Activated T-cell treated with anti-CD3 and anti-CD28 coated beads for 48 hours (primary cell): ENCODE measurements at places on chromosomes 2 and 18.

DNA sequence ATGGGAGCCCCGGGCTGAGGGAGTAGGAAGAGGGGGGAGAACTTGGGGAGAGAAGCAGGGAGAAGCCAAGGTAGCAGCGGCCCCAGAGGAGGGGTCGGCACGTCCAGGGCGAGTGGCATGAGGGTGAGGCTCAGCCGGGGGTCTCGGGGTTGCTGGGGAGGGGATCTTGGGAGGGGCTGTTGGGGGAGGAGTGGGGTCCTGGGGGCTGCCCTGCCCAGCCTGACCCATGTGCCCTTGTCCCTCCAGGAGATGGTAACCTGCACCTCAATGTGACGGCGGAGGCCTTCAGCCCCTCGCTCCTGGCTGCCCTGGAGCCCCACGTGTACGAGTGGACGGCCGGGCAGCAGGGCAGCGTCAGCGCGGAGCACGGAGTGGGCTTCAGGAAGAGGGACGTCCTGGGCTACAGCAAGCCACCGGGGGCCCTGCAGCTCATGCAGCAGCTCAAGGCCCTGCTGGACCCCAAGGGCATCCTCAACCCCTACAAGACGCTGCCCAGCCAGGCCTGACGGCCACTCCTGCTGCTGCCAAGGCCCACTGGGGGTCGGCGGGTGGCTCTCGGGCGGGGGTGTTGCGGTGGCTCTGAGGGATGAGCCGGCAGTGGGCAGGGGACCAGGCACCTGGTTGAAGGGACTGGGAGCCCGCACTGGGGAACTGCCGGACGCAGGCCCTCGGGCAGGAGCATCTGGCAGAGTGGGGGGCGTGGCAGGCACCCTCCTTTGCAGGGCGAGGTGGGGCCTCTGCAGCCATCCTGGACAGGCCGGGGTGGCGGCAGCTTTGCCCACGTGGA lies 9.0 kb upstream of the GAL3ST2 start:
- DNase-seq, result no peak

- no peak for DNase-seq
Measured at GRCh38 chr2:226164512-226164911, 635.1 kb downstream of the IRS1 start.

DNA sequence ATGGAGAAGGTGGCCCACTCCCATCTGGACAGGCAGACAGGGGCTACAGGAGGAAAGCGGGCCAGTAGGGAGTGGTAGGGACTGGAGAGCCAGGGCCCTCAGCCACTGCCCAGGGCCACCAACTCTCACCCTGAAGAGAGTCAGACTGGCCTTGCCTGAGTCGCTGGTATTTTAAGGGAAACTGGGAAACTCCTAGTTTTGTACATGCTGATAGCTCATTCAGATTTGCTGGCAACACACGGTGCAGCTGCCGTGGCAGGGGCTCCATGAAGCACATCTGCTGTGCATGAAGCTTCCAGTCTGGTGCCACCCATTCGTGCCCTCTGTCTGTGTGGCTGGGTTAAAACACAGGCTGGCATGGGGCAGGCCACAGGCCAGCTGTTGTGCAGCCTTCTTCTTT lies 137.3 kb upstream of the GLI2 start:
- no peak for DNase-seq

DNA sequence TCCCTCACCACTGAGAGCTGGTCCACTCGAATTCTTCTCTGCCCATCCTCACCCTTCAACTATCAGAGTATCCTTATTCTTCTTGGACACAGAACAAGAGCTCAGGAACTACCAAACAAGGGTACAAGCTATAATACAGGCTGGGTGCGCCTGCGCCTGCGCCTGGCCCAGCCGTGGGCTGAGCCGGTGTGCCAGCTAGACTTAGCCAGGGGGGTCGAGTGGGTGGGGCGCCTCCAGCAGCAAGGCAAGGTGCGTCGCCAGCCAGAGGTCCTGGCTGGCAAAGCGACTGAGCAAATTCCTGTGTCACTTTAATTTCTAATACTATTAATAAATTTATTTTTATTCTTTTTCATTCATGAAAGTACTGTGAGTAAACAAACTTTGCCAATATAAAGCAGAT lies 1072.6 kb upstream of the PIK3C3 start:
- DNase-seq, result no peak

GRCh38 chr2:238739668-238740067 lies 108.2 kb upstream of the TWIST2 start:
- DNase-seq, result no peak

- no peak for DNase-seq
Measured at GRCh38 chr2:51071191-51071590, 39.3 kb upstream of the NRXN1 start.

- no peak for DNase-seq
Measured at GRCh38 chr2:10397878-10398277, 50.2 kb downstream of the ODC1 start.

- no peak for DNase-seq
Measured at GRCh38 chr2:45394842-45395241, 216.2 kb downstream of the SRBD1 start.

GRCh38 chr2:224401641-224402342 lies at the start of gene FAM124B:
TSS of gene FAM124B (minus strand) at chr2:224402107. CDS start at chr2:224401768, 339 bp downstream.
- peak; percentile 15 for DNase-seq

- DNase-seq, result no peak
Measured at GRCh38 chr2:85734942-85735608, 18.7 kb upstream of the ATOH8 start.

DNA sequence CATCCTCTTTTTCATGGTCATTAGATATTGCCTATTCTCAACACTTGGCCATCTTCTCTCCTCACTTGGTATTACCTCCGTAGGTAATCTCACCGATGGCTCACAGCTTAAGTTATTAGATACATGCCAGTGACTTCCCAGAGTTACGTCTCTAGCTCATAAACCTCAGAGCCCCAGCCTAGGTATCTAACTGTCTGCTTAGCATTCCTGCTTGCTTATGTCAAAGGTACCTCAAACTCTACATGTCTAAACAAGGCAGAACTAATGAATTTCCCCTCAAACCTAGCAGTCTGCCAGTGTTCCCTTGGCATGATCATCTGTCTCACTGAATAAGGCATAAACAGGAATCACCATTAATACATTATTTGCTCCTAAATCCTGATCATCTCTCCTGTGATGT lies 27.7 kb upstream of the ZNF638 start:
- no peak for DNase-seq

DNA sequence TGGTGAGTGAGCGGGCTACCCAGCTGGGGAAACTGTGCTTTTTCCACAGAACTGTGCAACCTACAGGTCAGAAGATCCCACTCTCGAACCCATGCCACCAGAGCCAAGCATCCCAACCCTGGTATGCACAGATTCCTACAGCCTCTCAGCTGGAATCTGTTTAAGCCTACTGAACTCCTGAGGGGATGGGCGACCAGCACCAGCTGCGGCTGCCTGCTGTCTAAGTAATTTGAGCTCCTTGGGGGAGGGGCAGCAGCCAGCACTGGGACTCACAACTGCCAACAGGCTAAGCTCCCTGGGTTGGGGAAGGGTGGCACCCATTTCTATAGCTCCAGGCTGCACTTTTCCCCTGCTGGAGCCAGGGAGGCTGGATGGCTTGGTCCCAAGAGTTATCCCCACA lies 11.8 kb downstream of the CYP27C1 start:
- DNase-seq, result no peak

DNA sequence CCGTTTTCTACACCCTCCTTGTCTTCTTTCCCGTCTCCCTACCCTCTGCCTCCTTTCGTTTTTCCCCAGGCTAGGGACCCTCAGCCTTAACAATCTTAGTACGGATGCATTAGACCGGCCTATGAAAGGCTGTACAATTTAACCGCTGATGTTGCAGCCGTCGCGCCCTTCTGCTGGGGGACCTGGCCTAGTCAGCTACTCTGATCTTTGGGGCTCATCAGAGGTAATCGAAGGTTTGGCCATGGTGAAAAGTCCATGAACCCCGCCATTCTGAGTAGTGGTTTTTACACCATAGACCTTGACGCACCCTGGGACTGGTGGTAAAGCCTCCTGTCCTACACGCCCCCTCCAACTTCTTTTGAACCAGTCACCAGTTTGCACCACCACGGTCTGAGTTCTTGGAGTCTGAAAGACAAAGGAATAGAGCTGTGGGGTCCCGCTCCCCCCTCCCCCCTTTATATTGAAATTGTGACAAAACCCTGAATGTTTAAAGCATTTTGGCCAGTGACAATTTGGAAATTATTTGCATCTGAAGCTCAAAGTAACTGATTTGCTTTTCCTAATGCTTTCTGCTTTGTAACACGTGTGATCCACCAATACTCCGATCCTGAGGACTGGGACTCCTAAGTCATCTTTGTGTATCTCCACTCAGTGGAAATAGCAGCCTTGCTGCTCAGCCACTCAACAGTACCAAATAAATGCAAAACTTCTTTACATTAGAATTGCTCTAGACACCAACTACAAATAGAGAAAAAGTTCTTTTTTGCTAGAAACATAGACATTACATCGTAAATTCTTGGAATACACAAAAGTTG lies 642 bp upstream of the SRSF7 start:
- DNase-seq, result no peak
